ENCODE measurements at places on chromosomes 2 and 18.

DNA sequence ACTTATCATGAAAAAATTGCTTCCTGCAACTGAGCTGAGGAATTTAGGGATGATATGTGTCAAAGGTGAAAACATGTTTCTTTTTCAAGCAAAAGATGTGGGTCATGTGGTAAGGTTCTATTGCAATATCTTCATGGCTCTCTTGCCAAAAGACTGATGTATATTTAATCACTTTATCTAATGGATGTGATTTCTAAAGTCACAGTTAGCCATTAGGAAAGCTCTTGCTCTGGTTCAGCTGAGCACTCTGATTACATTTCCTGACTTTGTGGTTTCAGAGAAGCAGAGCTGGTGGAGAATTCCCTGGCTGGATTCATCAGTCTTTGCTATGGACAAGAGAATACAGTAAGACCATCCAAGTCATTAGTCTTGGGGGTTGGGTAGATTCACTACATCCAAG is 24.4 kb downstream of the SCN9A start:
- no peak for DNase-seq

DNA sequence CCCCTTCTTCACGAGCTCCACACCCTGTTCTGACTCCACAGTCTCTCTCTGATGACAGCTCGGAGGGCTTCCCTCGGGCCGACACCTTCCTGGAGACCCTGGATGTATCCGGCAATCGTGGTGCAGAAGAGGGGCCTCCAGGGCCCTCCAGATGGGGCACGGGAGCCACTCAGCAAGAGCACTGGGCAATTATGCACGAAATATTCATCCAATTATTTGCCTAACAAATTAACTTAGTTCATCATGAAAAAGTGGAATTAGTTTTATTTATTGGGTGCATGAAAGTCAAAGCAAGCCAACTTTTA is 277.3 kb upstream of the HDAC4 start:
- no peak for DNase-seq

DNA sequence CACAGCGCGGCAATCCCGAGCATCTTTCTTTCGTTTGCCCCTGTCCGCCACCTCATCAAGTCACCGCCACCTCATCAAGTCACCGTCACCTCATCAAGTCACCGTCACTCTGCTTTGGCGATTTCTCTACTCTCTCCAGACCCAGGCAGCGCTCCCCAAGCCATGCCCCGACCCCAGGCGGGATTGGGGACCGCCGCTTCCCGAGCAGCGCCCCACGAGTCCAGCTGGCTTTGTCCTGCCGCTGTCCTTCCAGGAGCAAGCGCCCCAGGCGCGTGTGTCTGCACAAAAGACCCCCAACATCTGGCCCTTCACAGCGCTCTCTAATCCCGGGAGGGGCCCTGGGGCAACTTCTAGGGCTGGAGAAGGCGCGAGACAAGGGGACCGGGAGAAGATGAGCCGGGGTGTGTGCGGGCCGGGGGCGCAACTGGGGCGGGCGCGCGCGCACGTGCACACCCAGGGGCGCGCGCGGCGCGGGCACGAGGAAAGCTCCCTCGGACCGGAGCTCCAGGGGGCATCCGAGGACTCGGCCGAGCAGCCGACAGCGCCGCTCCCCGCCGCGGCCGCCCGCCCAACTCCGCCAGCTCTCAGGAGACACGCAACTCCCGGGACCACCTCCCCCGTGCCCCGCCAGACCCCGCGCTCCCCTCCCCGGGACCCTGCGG is 633 bp upstream of the RNF152 start:
- DNase-seq: peak; percentile 9

DNA sequence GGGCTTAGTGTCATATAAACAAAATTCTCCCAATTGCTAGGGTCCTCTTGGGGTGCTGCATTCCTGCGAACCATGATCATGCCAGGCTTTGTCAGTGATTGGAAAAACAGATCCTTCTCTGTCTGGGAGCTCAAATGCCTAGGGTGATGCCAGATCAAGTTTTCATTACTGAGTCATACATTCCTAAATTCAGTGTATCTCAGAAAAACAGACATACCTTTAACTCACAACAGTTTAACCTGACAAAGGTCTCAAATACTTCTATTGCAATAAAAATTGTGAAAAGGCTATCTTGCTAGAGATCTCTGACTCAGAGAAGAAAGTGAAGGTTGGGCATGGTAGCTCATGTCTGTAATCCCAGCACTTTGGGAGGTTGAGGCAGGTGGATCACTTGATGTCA is 86.9 kb downstream of the SH3YL1 start:
- DNase-seq: no peak

- no peak for DNase-seq
Observed at GRCh38 chr2:44779793-44780192, 161.7 kb upstream of the SIX3 start.

DNA sequence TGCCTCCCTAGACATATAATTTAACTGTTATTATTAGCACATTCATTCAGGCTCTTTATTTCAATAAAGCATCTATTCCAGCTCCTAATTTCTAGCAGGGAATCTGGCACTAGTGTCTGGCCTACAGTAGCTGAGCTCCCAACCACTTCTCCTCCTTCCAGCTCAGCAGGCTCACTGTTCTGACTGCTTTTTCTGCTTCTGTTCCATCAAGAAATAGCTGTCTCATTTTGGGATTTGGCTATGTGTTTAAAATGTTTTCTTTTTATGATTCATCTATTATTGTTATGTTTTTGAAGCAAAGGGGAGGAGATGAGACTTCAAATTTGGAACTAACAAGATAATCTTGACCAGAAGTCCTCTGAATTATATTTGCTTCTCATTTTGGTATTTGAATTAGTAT is 172.7 kb upstream of the SMAD7 start:
- DNase-seq: no peak

All from activated gamma-delta T cell treated with anti-CD3 and anti-CD28 coated beads, Interleukin-2, amount 50 U/mL, for 16 hours (primary cell).